Iris pigment epithelial cell (primary cell): ENCODE measurements at places on chromosomes 11 and 22.

DNA sequence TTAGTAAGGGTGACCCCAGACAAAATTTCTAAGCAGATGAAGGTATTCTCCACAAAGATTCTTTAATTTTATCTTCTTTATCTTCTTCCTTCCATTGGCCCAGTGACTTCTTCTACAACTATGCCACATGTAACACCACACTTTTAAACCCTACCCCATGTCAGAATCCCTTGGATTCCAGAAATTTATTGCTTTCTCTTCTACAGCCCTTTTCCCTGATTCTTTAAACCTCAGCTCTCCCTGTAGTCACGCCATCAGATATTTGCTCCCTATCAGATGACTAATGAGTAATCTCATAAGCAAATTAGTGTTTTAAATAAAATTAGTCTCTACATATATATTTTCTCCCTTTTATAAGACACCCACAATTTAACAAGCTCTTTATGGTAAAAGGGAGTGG, 423.4 kb upstream of the CHORDC1 start:
- no peak for DNase-seq

DNA sequence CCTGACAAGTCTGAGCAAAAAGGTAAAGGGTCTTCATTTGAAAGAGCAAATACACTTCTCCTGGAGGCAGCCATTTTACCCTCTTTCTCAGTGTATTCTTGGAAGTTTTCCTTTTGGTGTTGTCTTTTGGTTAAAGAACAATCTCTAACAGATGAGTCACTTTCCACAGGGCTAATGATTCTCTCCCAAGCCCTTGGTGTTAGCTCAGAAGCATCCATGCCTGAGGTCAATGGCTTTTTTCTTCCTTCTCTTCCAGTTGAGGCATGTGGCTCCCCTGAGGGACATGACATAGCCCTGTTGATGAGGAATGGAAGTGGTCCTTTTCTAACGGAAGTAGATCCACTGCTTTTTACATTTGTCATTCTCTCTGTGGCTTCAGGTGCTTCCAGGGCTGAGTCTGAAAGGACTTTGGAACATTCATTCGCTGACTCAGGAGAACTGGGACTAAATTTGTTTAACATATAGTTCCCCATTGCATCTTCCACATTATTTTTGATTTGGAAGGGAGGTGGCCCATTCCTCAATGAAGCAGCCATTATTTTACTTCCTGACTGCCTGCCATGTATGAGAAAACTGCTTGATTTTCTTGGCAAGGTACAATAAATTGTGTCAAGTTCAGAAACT, 13.8 kb upstream of the POGLUT3 start:
- peak; percentile 78 for DNase-seq

GRCh38 chr11:69431893-69432738, 49.3 kb upstream of the LINC01488 start:
- no peak for DNase-seq

DNA sequence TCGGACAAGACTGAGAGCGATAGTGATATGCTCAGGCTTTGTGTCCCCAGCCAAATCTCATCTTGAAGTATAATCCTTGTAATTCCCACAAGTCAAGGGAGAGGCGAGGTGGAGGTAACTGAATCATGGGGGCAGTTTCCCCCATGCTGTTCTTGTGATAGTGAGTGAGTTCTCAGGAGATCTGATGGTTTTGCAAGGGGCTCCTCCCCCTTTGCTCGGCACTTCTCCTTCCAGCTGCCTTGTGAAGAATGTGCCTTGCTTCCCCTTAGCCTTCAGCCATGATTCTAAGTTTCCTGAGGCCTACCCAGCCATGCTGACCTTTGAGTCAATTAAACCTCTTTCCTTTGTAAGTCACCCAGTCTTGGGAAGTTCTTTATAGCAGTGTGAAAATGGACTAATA, 7.5 kb upstream of the FOLR2 start:
- DNase-seq = no peak

DNA sequence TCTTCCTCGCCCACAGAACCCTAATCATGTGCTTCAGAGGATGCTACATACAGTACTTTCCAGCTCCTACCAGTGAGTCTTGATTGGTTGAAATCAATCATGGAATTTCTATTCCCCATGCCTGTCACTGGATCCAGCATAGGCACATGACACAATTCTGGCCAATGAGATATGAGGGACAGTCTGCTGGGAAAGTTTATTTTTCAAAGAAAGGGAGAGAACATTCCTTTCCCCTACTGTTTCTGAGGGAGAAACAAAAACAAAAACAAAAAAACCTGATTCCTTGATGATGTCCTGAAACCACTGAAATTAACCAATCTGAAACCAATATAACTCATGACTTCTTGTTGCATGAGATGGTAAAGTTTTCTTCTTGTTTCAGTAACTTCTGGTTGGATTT, 3.3 kb upstream of the RCN1 start:
- peak; percentile 90 for DNase-seq

- no peak for DNase-seq
Observed at GRCh38 chr11:71502026-71502425, 25.0 kb upstream of the KRTAP5-7 start.

DNA sequence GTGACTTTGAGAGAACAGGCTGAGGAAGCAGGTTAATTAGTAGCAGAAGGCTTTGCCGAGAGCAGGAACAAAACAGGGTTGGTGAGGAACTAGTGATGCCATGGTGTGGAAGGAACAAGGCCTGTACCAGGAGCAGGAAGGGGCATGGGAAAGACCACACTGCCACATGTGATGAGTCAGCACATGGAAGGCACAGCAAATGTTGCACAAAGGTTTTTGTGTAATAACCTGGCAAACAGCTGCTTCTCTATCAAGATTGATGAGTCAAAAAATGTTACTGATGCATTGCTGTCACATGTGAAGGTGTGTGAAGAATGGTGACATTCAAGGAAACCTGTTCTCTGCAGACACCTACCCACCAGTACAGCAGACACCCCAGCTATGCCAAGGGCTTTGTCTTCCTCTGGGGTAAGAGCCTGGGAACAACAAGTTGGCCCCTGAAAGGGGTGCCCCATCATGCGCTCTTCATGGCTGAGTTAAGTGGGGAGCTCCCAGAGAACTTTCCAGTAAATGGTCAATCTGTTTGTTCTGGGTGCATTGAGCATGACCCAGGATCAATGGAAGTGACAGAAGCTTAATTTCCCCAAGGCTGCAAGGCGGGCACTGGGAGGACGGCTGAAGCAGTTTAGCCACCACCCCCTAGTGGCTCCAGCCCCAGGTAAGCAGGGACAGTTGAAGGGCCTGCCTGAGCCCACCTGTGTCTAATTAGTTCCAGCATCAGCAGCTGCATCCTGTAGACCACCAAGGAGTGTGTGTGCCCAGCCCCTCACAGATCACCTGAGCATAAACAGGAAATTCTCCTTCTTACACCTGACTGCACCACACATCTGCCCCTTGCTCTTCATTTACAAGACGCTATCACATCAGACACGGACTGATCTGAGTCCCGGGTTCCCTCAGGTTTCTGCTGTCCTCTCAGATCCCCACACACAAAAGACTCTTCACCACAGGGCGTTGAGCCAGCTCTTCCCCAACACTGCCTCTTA, 47.6 kb downstream of the GGTLC2 start:
- DNase-seq = peak; percentile 40

DNA sequence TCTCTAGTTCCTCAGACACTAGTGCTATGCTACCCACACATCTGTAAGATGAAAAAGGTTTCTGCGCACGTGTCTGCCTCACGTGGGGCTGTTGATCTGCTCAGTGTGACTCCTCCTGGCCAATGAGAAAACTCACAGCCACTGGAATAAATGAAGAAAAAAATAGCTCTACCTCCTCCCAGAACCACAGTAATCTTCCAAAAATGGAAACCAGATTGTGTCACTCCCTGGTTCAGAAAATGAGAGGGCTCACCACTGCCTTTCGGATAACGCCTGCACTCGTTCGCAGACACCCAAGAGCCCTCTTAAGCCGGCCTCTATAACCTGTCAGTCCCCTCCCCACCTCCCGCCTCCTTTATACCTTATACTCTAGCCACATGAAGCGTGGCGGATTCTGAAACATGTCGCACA, 5.1 kb downstream of the APBB1 start:
- DNase-seq = no peak

DNA sequence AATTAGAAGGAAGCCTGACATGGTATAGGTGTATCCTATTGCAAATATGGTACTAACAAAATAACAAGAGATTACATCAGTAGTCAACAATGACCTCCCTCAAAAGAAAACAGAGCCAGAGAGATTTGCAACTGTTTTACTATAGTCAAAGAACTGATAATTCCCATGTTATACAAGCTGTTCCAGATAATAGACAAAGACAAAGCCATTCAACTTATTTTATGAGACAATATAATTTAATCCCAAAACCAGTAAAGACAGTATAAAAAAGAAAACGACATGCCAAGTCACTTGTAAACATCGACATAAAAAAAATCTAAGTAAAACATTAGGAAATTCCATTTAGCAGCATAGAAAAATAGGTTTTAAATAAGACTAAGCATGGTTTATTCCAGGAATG, 65.2 kb downstream of the PIWIL4 start:
- no peak for DNase-seq

GRCh38 chr11:88420165-88420791, 82.7 kb upstream of the CTSC start:
- DNase-seq = peak; percentile 58

DNA sequence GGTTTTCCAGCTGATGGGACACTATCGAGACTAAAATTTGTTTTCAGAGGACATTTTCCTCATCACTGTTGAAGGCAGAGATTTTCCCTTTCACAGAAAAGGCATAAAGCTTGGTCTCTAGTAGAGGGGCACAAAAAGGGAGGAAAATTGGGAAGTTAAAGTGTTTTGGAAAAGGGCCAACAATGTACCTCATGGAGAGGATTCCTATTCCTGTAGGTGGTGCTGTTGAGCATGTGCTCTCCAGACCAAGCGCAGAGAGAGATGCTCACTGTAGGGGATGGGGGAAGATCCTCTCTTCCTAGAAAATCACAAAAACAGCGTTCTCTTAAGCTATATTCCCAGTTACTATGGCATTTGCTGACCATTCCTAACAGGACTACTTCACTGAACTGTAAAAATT, 44.9 kb downstream of the OR4C46 start:
- DNase-seq = no peak

- peak; percentile 42 for DNase-seq
Observed at GRCh38 chr11:64090806-64091516, 55.2 kb downstream of the FLRT1 start.

DNA sequence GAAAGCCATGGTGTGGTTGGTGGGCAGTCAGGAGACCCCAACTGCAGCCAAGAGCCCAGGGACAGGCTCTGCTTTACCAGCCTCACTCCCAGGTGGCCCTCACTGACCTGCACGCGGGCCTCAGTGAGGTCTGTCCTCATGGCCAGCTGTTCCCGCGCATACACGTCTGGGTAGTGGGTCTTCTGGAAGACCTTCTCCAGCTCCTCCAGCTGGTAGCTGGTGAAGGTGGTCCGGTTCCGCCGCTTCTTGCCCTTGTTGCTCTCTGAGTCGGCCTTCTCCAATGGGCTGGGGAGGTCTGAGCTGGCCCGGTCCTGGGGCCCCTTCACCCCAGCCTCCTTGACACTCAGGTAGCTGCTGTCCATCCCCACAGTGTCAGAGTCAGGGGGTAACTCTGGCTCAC, 34.7 kb downstream of the ALX4 start:
- DNase-seq = no peak

DNA sequence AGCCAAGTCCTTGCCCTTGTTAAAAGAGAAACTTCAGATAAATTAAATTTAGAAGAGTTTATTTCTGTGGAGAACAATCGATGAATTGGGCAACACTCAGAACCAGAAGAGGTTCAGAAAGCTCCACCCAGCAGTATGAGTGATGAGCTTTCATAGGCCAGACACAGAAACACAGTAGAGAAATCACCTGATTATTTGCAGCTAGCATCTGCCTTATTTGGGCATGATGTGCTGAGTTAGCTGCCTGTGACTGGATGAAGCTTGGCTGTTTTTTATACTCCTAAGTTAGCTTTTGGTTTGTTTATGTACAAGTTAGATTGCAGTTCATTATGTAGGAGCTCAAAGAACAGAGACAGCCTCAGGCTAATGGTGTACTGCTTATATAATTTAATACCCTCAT, 269.5 kb upstream of the SESN3 start:
- DNase-seq = no peak

GRCh38 chr11:113315811-113316210, 1.4 kb downstream of the TTC12 start:
- DNase-seq = no peak

GRCh38 chr22:33842421-33843094, 77.7 kb downstream of the LARGE1 start:
- no peak for DNase-seq

- DNase-seq = no peak
Observed at GRCh38 chr11:133618544-133618943, 86.2 kb upstream of the OPCML start.

DNA sequence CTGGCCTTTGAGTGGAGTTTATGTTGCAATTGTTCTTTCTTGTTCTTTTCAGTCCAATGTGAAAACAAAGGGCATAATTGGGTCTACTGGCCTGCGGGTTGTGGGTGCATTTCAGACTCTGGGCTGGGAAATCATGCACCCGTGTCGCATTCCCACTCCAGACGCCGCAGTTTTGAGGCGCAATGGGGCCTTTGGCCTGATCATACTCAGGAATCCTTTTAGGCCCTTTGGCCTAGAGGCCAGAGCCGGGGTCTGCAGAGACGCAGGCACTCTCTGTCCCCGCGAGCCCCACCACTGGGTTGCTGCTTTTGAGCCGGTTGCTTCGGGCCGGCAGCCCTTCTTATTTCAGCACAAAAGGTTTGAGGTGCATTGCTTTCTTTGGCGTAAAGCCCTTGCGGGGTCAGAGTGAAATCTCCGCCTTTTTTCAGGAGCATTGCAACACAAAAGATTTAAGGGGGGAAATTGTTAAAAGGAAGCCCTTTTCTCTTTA, 48.4 kb upstream of the DBX1 start:
- DNase-seq = no peak

GRCh38 chr11:86919557-86920210, 35.5 kb downstream of the FZD4 start:
- DNase-seq = peak; percentile 82

DNA sequence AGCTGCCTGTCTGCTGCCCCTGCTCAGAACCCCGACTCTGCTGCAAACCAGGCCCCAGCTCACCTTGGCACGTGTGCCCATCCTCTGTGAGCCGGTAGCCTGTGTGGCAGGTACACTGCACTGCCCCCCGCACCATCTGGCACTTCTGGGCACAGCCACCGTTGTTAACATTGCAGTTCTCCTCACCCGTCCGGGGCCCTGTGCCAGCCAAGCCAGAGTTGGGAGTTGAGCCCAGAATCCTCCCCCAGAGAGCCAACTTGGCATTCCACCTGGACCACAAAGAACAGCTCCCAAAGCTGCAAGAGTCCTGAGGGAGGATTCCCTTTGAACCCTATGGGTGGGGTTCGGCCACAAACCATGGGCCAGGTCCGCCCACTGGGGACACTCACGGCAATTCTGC, 22.5 kb downstream of the LRP4 start:
- no peak for DNase-seq

DNA sequence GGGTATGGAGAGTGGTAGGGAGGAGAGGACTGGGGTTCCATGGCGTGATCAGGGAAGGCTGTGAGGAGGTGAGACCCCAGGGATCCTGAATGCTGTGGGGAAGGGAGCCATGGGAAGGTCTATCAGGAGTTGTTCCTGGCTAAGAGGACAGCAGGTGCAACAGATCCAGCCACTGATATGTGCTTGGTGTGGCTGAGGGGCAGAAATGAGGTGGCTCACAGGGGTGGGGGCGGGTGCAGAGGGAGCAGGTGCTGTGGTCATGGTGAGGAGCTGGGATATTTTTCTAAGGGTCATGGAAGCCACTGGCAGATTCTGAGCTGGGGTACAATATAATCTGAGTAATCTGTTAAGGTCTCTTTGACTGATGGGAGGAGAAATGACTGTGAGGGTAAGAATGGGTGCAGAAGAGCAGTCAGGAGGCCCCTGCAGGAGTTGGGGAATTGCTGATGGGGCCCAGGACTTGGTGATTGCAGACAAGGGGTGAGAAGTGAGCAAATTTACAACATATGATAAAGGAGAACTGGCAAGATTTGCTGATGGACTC, 31.3 kb upstream of the DMC1 start:
- no peak for DNase-seq
